NCI-H1048 (cell line): ENCODE measurements at places on chromosomes 3 and 15.

GRCh38 chr3:142211034-142211433, 14.4 kb downstream of the GK5 start:
- no peak for DNase-seq

- no peak for DNase-seq
These were observed 35.6 kb downstream of the TBC1D2B start for GRCh38 chr15:78041946-78042345.

DNA sequence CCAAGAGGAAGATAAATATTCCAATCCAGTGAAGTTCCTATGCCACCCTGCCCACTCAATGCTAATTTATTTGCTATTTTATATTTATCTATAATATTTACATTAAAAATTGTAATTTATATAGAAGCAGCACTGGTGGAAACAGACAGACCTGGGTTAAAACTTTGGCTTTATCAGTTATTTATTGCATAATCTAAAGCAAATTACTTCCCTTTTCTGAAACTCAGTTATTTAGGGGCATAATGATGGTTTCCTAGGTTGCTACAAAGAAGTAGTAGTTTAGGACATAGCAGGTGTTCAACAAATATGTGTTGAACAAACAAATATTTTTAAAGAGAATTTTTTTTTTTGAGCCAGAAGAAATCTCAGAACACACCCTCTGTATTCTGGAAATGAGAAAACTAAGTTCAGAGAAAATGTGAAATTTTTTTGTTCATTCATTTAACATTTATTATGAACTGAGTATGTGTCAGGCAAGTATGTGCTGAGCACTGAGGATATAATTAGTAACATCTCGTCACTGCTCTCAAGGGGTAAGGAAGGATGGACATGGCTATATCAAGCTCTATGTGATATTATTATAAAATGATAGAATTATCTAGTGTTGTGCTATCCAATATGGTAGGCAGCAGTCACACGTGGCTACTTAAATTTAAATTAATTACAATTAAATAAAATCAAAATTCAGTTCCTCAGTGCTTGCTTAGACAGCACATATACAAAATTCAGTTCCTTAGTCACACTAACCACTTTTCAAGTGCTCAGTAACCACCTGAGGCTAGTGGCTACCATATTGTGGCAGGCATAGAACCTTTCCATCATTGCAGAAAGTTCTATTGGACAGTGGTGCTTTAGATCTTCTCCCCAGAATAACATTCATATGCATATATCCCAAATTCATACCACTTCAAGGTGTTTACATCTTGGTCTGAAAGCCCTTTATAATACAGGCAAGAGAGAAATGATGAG, 7.0 kb upstream of the UBE2Q2 start:
- no peak for DNase-seq

DNA sequence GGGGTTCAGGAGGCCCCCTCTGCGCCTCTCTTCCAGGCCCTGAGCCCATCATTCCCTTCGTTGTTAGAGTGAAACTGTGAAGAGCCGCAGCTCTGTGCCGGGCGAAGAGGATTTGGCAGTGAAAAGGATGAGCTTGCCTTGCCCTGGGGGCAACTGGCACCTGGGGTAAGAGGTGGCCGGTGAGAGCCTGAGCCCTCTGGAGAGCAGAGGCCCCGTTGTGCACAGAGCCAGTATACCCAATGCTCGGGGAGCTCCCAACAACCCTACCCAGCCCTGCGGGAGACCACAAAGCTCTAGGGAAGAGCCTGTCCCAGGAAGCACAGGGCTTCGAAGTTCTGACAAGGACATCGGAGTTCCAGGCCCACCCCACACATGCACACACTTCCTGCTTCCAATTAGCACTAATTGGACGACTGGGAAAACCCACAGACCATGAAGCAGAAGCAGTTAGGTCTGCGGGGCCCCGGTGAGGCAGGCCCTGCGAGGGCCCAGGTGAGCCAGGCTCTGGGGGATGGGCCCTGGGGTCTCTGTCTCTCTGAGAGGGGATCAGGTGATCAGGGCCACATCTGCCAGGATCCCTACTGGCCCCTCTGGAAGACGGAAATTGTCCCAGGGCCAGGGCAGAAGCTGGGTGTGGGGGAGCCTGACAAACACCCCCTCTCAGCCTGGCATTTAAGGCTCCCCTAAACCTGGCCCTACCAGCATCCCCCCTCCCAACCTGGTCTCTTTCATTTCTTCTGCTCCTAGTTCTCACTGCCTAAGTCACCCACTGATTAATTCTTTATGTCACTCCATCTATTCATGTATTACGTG, 27.9 kb upstream of the SFMBT1 start:
- no peak for DNase-seq

GRCh38 chr3:94414418-94414817, 351.6 kb downstream of the NSUN3 start:
- no peak for DNase-seq

DNA sequence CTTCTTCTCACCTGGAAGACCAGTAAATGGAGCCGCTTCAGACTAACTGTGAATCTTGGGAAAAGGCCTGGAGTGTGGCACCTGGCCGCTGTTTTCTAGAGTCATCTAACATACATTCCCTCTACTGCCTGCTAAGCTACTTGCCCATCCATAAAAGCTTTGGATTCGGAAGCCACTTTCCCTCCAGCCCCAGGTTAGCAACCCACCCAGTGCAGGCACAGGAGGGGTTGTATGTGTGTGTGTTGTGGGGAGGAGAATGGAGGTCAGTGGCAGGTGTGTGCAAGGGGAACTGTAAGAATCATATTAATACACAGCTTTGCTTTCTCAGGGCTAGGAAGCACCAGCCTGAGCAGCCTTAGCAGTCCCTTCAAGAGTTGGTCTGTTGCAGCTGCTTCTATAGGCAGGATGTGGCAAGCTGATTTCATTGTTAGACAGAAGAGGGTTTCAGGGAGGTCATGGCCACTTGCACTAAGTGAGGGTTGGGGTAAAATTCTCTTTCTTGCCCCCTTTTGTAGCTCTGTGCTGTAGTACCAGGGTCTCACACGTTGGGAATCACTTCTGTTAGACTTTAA, 8.9 kb downstream of the NSUN3 start:
- DNase-seq: no peak

- DNase-seq: no peak
These were observed 108.3 kb upstream of the FRMD4B start for GRCh38 chr3:69494185-69494584.

DNA sequence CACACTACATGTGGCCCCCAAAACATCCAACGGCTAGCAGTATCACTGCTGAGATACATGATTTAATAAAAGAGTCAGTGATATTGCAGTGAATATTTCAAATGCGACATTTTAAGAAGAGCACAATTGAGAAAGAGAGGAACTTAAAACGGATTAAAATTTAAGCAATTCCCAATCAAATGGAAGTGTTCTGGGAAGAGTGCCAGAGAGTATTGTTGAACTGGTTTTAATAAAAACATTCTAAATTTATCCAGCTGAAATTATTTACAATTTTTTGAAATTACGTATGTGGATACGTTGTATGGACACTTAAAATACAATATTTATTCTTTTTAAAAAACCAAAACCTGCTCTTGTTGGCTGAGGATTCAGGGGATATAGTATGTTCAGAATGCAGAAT, 117.7 kb downstream of the C3orf38 start:
- DNase-seq: no peak
